CD4-positive, alpha-beta T cell treated with Interleukin-17A for 4 hours (primary cell): ENCODE measurements at places on chromosomes 7 and 10.

DNA sequence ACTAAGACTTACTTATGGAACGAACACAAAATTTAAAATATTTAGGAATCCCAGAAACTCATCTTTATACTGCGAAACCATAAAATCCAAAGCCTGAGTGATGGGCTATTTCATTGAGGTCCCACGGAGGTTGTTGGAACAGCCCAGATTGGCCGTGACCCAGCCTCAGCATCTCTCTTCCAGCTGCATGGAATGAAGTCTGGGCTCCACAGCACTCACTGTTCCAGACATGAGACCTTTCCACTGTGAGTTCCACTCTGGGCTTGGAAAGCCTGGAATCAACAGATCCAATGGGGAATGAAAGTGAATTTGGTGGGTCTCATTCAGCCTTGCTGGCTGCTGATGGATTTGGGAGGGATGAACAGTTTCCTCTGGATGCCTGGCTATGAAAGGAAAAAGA is 184.9 kb downstream of the EMX2 start:
- DNase-seq = no peak

GRCh38 chr10:51896849-51897248 is 197.5 kb upstream of the CSTF2T start:
- DNase-seq = no peak

- DNase-seq = peak; percentile 43
These were observed 1.3 kb downstream of the STK17A start for GRCh38 chr7:43584195-43584586.

GRCh38 chr7:21671859-21672258 is 129.0 kb downstream of the DNAH11 start:
- DNase-seq = no peak

DNA sequence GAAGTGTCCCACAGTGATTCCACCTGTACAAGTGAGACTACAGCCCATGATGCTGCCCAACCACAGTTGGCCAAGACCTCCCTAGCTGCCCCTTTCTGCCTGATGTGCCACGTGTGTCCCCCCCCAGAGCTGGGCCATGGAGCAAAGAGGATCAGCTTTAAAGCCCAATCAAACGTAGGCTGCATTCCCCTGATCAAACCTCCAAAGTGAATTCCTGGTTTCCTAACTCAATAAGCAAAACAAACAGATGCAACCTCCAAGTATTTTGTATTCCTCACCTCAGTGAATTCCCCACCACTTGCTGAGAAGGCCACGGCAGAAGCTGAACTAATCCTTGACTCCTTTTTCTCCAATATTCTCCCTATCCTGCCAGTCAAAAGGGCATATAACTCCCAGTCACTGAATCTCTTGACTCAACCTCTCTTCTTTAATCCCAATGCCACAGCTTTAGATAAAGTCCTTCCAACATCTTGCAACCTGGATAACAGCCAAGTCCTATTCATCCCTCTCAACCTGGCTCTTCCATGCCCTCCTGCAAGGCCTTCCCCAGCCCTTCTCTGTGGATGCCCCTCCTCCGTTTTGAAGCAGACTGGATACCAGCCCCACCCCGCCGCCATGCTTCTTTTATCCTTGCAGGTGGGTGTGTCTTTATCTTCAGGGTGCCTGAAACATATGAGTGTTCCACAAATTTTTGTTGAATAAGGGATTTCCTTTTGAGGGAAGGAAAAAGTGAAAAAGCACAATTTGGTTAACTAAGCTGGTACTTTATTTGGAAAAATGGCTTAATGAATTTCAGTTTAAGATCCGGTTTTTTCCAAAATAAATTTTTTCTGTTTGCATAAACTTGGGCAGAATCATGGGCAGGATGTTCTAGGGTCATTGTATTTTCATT is 285.2 kb upstream of the MKLN1 start:
- no peak for DNase-seq

GRCh38 chr7:3416453-3416852 is 115.4 kb downstream of the SDK1 start:
- no peak for DNase-seq

DNA sequence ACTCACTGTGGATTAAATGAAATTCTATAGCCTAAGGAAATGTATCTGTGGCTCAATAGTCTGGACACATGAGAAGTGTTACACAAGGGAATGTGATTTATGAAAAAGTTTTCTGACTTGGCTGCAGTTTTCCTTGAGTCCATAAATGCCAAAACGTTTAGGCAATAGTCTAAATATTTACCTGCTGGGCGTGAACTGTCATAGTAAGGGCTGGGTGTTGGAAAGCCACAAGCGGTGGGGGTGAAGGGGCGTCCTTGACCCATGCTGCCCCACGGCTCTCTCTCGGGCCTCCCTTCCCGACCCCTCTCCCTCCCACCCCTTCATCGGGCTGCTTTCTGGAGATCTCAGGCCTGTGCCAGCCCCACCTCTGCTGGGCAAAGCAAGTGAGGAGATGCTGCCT is 223.7 kb downstream of the BUB3 start:
- DNase-seq = no peak

- DNase-seq = no peak
These were observed 271.2 kb downstream of the MAGI2 start for GRCh38 chr7:79182283-79182682.

GRCh38 chr10:18829259-18829658 is 170.0 kb downstream of the ARL5B start:
- DNase-seq = no peak

GRCh38 chr7:84095971-84096370 is 98.6 kb downstream of the SEMA3A start:
- no peak for DNase-seq

DNA sequence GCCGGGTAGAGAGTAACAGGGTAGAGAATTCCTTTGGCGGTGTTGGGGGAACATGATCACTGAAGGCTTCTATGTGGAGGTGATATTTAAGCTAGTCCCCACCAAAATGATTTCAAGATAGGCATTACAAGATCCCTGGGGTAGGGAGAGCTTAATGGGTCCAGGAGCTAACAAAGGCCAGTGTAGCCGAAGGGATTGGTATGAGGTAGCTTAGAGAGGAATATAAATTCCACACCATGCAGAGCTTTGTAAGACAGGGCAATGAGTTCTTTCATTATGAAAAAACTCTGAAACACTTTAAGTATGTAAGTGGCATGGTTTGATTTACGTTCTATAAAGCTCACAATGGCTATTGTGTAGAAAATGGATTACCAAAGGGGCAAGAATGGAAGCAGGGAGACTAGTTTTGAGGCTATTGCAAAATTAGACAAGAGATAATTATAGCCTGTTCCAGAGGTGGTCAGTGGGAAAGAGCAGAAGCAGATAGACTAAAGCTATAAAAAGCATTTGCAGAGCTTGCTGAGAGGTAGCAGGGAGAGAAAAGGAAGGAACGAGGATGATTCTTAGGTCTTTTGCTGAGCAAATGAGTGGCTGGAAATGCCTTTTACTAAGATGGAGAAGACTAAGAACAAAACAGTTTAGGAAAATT is 119.7 kb upstream of the SLC25A13 start:
- no peak for DNase-seq

DNA sequence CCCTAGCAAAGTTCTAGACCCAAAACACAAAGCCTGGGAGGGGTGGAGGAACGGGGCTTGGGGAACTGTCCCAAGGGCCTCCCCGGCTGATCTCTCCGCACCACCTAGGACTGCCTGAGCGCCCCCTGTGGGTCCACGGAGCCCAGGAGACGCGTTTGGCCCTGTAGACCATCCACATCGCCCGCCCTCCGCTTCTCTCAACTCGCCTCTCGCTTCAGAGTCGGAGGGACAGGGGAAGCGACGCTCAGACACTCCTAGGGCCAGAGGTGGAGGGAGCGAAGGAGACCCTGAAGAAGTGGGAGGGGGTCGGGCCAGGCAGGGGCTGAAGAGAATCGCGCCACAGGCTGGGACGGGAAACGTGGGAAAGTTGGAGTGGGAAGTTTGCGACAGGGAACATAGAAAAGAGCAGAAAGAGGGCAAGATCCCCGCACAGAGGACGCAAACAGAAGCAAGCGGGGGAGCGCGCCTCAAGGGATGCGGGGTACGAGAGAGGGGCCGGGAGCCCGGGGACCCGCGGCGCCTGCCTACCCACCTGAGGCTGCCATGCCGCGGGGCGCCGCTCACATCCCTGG is 378 bp downstream of the PIK3AP1 start:
- peak; percentile 58 for DNase-seq

- DNase-seq = no peak
These were observed 78.5 kb downstream of the CDCA7L start for GRCh38 chr7:21867226-21867625.

GRCh38 chr7:45055016-45055415 is 33.8 kb downstream of the NACAD start:
- no peak for DNase-seq

DNA sequence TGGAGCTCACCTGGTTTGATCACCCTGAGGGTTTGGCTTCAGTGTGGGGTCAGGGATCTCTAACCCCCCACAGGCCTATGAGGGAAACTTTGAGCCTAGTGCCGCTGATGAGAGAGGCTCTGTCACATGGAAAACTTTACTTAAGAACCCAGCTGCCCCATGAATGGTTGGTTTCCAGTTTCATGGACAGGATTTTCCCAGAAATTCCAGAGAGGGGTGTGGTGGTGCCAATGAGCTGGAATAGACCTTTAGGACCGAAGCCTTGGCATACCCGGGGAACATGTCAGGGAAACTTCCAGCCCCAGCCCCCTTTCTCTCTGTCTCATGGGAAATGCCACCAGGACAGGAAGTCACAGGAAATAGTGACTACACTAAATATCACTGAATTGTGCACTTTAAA is 36.9 kb downstream of the AKR1B1 start:
- no peak for DNase-seq

- no peak for DNase-seq
These were observed 110.6 kb downstream of the ACTR3B start for GRCh38 chr7:152870106-152870693.

- no peak for DNase-seq
These were observed 2.4 kb upstream of the UBE3C start for GRCh38 chr7:157136372-157136771.

DNA sequence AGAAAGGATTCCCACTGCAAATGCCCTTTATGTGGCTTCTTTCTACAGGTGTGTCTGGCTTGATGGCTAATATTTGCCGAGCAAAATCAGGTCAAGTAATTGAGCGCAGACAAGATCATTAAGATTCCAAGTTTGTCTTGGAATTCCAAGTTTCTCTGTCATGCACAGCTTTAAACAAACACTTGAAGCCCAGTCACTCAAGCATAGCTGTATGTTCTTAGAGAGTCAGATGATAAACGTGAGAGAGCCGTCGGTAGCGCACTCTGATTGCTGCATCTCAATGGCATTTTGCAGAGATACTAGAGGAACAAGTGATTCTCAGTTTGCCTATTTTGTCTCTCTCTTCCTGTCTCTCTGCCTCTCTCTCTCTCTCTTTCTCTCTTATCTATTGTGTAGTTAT is 658 bp downstream of the DMBT1 start:
- DNase-seq = no peak

- DNase-seq = no peak
These were observed 6.4 kb downstream of the MAFK start for GRCh38 chr7:1536743-1537534.

DNA sequence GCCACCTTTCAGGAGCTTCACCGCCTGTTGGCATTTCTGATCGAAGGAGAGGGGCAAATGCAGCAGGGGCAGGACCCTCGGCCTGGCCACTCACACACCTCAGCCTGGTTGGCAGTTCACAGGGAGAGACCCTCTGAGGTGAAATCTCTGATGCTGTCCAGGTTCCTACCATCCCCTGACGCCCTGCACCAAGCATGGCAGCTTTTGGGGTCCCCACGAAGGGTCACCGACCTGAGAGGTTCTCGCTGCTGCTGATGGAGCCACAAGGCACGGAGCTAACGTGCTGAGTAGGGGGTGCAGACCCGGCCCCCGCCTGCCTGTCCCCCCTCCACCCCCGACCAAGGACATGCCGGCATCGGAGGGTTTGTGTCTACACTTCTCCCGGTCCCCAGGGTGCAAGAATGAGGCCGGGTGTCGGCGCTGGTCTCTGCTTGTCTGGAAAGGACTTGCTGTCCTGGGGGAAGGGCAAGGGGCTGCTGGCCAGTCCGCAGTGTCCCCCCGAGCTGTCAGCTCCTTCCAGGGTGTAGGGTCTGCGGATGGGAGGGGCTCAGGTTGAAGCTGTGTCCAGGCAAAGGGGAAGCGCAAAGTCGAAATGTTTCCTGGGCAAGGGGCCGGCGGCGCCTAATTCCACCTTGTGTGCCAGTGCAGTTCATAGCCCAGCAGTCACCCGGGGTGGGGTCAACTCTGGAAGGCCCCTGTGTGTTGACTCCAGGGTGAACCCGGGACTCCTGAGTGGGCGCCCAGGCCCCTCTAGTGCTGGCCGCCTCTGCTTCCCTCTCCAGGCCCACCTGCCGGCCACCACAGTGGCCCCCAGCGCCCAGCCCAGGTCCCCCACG is 132.6 kb downstream of the DNAJB6 start:
- no peak for DNase-seq

- no peak for DNase-seq
These were observed 489.4 kb downstream of the SEMA3D start for GRCh38 chr7:84697506-84697905.

DNA sequence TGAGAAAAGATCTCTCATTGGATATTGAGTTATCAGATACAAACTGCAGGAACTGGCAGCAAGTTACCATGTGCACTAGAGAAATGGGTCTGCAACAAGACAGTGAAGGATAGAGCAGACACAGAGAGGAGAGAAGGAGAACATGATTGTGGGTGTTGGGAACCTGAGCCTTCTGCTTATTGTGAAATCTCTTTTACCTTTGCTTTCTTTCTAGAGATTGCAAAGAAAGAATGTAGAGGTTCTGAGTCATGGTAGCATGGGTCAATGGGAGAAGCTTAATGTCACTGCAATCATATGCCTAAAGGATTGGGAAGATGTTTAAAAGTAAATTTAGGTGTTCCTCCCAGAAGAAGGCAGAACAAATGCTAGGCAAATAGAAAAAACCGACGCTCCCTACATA is 821.4 kb downstream of the CCSER2 start:
- DNase-seq = no peak

GRCh38 chr7:155951554-155952158 is 139.4 kb upstream of the SHH start:
- no peak for DNase-seq

GRCh38 chr10:17115683-17116082 is 13.9 kb downstream of the CUBN start:
- DNase-seq = no peak

GRCh38 chr10:132616170-132616995 is 78.8 kb downstream of the INPP5A start:
- DNase-seq = peak; percentile 48

GRCh38 chr10:4596951-4597350 is 229.1 kb upstream of the AKR1E2 start:
- DNase-seq = no peak

DNA sequence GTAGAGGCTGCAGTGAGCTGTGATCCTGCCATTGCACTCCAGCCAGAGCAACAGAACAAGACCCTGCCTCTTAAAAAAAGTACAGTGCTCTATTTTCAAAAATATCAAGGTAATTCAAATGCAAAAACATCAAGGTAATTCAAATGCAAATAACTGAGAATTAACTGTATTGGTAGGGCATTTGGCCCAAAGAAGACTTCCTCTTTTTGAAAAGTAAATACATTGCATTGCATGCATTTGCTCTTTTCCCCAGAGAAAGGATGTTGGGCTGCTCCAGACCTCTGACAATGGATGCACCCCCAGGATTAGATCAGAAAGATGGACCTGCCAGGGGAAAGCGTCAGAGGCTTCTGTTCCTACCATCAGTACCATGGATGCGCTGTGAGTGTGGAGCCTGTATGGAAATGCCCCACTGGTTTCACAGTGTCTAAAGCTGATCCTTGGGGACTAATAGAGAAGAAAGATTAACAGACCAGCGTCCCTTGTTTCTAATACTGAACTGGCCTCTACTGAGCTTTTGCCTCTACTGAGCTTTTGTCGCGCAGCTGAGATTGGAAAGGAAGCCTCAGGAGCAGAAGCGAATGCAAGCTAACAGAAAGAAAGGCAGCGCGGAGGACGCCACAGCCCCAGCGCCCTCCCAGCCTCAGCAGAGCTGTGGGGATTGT is 93.5 kb upstream of the LYZL2 start:
- DNase-seq = no peak
